NCI-H748 treated with DMSO at 0.1 percent for 48 hours (cell line): ENCODE measurements at places on chromosomes 4 and X.

DNA sequence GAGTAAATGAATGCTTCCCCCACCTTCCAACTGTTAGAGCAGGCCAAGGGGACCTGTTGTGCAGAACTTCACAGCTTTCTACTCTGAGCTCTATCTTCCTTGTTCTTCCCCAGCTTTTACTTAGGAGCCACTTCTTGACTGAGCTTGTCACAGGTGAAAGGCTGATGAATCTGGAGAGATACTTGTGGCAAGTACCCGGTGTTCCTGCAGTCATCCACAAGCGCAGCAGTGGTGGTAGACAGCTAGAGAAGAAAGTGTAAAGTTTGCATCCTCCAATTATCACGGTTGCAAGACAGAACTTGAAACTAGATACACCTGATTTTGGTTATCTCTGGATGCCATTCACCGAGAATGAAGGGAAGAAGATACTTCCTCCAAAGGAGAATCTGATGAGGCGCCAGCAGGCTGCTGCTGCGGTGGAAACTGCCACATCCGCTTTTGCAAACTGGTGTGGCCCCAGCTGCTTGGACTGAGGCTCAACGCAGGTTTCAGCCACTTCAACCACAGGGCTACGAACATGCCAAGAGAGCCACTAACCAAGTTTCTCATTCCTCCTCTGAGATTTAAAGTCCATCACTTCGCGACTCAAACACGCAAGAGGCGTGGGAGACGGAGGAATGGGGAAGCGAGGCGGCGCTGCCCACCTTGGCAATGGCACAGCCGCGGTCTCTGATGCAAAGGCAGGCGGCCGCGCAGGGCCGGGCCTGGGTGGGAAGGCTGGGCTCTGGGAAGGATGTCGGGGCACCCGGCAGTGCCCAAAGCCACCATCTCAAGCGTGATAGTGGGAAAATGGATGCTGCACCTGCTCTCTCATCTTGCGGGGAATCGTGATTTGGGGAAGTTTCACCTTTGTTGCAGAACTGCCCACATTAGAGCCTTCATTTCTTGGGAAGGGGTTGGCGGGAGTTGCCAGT, 1.3 kb upstream of the FHIP1A start:
- no peak for DNase-seq

GRCh38 chr4:9999956-10000561, 21.2 kb downstream of the SLC2A9 start:
- no peak for DNase-seq

DNA sequence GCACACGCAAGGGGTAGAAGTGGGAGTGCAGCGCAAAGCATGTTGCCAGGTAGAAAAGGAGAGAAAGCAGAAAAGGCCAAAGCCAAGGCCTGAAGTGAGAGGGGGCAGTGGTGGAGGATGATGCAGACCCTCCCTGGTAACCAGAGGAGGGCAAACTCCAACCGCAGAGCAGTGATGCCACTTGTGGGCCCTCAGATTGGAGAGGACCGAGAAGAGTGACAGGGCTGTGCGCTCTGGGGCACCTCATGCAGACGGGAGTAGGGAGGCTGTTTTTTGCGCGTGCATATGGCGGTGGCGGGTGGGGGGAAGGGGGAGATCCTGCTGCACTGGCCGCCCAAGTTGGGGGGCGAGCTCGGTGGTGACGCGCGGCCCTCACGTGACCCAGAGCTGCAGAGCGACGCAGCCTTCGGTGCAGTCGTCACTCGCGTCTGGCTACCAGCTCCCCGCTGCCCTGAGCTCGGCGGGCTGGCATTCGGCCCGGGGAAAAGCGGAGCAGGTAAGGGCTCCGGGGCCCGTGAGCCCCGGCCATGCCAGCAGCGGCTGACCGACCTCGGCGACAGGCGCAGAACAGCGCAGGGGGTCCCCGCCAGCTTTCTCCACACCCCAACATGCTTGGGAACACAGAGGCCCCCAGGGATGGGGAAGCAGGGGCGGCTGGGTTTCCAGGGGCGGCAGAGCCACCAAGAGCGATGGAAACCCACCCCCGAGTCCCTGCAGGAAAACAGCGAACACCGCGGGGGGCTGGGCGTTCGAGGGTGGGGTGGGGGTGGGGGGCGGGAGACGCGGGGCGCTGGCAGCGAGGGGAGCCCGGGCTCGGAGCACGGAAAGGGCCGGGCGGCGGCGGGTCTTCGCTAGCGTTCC, at the start of gene BEX3:
Gene BEX3, plus strand, starts transcription at position 421 of the 861 bp plus-strand sequence. CDS start 984 bp downstream, outside the sequence.
- peak; percentile 19 for DNase-seq

GRCh38 chrX:153374426-153374825, 26.7 kb downstream of the PNMA6E start:
- no peak for DNase-seq

DNA sequence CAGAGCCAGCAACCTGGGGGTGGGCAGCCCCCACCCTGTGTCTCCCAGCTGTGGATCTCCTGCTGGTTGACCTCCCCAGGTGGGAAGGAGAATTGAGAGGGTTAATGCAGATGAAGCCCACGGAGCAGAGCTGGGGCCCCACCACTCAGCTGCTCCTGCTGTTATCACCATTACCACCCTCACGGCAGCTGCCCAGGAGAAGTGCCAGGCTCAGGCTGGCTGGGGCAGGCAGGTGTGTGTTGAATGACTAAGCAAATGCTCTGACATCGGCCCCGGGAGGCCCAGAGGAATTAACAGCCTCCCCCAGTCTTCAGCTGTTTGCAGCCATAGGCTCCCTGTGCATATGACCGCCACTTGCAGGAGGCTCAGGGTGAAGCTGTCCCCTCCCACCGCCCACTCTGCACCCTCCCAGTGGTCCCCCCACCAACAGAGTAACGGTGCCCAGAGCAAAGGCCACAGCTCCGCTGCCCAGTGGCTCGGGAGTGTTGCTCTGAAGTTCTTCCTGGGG, 133.8 kb downstream of the CPZ start:
- no peak for DNase-seq

DNA sequence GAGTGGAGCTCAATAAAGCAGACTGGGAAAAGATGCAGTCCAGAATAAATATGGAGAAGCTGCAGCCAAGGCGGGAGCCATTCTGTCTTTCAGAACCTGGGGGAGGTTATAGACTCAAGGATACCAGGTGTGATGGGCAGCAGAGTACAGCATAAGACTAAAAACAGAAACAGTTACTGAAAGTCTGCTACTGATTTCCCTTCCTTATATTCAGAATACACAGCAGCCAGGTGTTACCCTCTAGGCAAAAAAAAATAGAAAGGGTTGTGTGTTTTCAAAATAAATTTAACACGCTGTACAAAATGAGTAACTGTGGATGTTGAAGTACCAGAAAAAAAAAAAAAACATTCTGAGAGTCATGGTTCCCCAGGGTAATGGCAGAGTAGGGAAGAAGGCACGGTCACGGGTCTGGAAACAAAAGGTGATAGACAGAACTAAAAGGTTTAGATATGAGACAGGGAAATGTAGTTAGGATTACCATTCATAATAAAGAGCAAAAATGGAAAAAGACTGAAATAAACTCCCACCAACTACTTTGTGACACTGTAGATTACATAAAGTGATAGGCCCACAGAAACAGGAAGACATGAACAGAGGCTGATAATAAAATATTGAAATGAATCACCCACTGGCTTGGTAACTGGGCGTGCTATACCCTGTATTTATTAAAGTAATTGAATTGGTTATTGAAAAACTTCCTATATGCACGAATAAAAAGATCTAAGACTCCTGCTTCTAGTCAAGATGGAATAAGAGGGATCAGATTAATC, 10.8 kb upstream of the HHIP start:
- DNase-seq: no peak
